ENCODE measurements at places on chromosomes 11 and 22. TPM values are rescaled to one million over a fixed set of nuclear protein-coding genes. Genes with fewer than 3 reads are reported as not detected.

The SMIM35 gene
- not detected for total RNA-seq

The VSIG2 gene
- total RNA-seq: 0.30 TPM

The SCT gene
- not detected for total RNA-seq

The LYVE1 gene
- 29.0 TPM for total RNA-seq

The SAA1 gene
- total RNA-seq: 16.8 TPM

Data from lower leg skin (tissue), 4 donors.